BJ (cell line): ENCODE measurements at places on chromosomes 2 and 18. TPM values are rescaled to one million over a fixed set of nuclear protein-coding genes. Genes with fewer than 3 reads are reported as not detected.
A peak's percentile ranks its signal among the peaks of the same experiment; 100 is the strongest.

Gene TBR1
- polyA plus RNA-seq = not detected in 2 replicates

Gene B3GNT7
- polyA plus RNA-seq = 0.06 and 0.15 TPM in 2 replicates

Gene IL1RL1
- polyA plus RNA-seq = not detected in 2 replicates

Gene CHRND
- polyA plus RNA-seq = not detected in 2 replicates

Gene SPATS2L
- polyA plus RNA-seq = 243 TPM in 2 replicates

Gene GNLY
- polyA plus RNA-seq = not detected in 2 replicates

Gene KCNIP3
- 3.1 and 4.1 TPM in 2 replicates for polyA plus RNA-seq

Gene CKAP2L
- polyA plus RNA-seq = 3.3 and 6.4 TPM in 2 replicates

Gene RMDN2
- 3.4 and 5.9 TPM in 2 replicates for polyA plus RNA-seq

Gene CARF
- 4.1 and 7.7 TPM in 2 replicates for polyA plus RNA-seq

Gene RHOB
- polyA plus RNA-seq = 76.7 and 87.2 TPM in 2 replicates

Gene CD8B
- polyA plus RNA-seq = not detected in 2 replicates

Gene ANKRD62
- not detected in 2 replicates for polyA plus RNA-seq

DNA sequence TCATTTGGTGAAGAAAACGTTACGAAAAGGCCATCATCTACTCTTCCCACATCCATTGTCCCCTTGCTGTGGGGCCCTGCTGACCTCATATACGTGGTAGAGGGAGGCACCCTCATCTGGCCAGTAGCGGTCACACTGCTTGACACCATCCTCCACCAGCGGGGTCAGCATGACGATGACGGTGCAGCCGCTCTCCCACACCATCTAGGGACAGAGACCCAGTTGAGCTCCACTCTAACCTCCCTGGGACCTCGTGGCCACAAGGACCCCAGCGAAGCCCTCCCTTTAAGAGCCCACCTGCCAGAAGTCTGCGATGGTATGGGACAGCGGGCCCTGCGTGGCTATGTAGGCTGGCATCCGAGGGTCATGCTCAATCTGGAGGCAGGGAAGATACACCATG, 13.1 kb downstream of the PTPRN start:
- DNase-seq = no peak

DNA sequence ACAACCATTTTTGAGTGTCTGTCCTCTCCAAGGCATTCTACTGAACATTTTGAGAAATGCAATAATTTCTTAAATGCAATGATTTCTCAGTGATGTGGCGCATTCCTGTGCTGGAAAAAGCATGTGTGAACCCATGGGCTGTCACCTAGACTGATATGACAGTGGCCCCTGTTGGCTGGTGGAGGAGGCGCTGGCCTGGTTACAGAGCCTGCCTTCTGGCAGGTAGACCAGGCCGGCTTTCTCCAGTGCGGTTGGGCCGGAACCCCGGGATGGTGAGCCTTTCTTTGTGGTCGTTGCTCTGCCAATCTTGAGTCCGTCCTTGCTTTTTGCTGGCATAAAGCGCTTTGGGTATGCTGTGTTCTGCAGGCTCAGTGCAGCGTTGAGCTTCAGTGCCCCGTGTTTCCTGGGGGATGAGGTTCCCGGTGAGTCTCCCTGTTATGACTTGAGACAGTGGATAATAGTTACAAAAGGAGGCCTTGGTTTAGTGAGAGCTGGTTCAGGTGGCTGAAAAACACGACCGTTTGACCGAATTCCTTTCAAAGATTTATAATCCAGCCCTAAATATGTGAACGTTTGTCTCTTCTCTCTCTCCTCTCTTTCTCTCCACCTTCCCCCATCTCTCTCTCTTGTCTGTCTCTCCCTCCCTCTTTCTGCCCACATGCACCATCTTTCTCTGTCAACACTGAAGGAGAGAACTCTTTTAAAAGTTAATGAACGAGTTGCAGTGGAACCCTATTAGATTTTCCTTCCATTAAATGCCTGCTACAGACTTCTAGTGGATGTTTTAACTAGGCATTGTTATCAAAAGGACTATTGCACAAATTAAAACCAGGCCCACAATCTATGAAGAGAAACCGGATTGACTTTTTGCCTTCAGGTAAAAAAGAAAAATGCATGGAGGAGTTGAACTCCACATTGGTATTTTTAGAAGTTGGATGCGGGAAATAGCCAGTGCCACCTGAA, 34.0 kb downstream of the TSHZ1 start:
- no peak for DNase-seq

GRCh38 chr18:9135912-9136314, 668 bp upstream of the ANKRD12 start:
- DNase-seq = no peak

GRCh38 chr2:98560256-98560771, 48.0 kb downstream of the COA5 start:
- DNase-seq = peak; percentile 31

GRCh38 chr2:164060031-164060430, 324.2 kb upstream of the FIGN start:
- DNase-seq = no peak

DNA sequence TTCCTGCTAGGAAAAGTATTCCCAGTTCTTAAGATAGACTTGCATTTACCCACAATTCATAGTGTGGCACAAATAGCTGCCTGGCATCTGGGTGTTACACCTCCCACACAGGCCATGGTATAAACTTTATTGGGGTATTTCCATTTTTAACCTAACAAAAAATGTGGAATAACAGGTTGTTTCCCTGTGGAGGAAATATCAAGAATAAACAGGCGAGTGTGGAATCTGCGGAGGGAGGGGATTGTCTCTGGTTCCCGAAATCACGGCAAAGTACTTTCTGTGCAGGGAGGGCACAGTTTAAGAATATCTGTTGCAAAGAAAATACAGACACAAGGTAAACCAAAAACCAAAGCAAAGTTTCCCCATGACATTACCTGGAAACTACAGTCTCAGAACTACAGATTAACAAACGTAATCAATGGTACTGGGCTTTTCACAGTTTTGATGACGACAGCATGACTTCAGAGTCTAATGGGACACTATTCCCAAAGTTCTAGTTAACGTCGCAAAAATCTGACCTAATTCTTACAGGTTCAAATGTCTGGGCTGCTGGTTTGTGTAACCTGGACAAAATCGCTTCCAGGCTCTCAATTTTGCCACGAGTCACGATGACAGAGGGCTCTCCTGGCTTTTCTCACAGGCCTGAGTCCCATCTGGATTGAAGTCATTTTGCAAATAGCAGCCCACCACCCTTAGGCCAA, 1.4 kb downstream of the STARD7 start:
- no peak for DNase-seq

DNA sequence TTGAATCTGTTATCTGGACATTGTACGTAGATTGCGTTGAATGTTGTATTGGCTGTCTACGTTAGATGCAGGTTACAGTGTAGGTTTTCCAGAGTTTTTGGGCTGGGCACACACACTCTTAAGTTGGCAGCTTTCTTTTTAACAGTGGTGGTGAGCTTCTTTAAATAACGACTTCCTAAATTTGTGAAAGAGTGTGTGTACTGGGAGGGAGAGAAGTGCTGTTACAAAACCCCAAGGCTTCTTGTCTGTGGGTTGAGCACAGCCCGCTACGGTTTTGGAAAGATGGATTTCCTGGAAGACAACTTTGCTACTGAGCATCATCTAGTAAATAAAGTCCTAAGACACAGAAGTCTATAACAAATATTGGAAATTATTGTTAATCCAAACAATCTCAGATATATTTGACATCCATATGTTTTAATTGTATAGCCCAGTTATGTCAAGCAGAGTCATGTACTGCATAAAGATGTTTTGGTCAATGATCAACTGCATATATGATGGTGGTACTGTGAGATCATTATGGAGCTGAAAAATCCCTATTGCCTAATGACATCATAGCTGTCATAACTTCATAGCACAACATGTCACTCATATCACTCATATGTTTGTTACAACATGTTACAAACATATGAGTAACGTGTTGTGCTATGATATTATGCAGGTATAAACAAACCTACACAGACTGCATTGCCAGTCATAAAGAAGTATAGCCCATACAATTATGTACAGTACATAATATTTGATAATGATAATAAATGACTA, 7.9 kb upstream of the THUMPD2 start:
- no peak for DNase-seq

DNA sequence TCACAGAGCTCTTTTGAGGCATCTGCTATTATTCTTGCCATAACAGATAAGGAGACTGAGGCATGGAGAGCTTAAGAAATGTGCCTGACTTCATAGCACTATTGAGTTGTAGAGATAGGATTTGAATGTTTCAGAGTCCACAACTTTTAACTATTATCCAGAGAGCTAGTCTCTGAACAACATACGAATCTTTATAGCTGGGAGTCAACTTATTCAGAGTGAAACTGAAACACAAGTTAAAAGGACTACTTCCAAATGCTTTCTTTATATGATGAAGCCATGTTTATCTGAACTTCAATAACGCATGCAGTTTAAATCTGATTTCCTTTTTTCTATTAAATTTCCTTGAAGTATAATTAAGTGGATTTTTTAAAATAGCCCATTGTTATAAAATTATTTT, 268.8 kb downstream of the IKZF2 start:
- DNase-seq = no peak

GRCh38 chr2:120379916-120380893, 34.3 kb downstream of the INHBB start:
- no peak for DNase-seq

GRCh38 chr18:25420077-25420825, 68.3 kb upstream of the ZNF521 start:
- DNase-seq = no peak

DNA sequence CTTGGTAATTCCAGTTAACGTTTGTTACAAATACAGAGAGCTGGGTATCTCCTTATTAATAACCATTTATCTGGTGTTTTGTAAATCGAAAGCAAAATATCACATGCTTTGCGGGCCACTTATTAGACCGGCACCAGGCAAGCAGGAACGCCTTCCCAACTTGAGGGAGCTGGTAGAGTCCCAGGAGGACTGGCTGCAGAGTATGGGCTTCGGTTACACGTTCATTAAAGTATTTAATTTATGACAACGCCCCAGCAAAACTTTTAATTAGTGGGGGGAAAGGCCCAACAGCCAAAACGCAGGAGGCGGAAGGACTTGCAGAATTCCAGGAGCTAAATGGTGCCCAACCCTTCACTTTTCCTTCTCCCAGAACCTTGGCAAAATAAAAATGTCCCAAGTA, 3.7 kb downstream of the SMAD7 start:
- DNase-seq = no peak

DNA sequence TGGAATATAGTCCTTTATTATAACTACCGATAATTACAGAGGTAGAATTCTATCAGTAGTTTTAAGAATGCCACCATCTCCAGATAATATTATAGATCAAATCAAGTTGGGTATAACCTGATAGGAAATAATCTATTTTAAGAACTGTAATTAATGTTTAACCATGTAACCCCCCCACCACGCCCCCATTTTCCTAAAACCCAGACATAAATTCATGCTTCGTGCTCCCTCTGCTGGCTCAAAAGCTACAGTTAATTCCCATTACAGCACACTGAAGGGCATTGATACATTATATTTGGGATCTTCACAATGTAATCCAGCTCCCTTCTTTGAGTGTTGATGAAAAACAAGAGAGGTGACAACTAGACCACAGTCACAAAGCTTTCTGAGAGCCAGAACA, 228.0 kb upstream of the SMAD7 start:
- DNase-seq = no peak

- DNase-seq = no peak
These were observed 326.2 kb downstream of the NYAP2 start for GRCh38 chr2:225725726-225726125.

- no peak for DNase-seq
These were observed 19.3 kb upstream of the ALK start for GRCh38 chr2:29940706-29941105.

GRCh38 chr2:65320042-65320725, 92.6 kb downstream of the ACTR2 start:
- peak; percentile 87 for DNase-seq

DNA sequence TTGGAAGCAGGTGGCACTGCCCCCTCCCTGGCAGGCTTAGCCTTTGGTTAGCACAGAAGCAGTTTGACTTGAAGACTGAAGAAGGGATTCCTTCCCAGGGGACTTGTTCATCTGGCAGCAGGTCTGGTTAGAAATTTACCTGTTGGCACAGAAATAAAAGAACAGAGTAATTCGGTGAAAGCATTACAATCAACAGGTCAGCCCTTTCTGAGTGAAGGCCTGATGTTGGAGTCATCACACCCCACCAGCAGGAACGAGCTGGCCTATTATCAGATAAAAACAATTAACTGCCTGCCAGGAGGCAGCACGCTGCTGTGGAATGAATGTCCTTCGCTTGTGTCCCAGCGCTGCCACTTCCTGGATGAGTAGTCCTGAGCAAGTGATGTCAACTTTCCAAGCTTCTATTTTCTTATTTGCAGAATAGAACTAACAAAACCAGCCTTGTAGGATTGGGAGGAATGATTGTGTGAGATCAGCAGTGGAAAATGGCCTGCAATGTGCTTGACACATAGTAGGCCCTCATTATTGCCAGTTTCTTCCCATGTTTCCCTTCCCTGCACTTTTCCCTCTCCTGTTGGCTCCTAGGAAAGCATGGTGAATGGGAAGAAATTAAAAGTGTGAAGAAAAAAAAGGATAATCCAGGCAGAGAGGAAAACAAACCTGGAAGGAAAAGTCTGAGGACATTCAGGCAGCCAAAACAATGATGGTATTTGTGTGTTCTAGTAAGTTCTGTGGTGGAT, 29.0 kb downstream of the LGALSL start:
- no peak for DNase-seq

DNA sequence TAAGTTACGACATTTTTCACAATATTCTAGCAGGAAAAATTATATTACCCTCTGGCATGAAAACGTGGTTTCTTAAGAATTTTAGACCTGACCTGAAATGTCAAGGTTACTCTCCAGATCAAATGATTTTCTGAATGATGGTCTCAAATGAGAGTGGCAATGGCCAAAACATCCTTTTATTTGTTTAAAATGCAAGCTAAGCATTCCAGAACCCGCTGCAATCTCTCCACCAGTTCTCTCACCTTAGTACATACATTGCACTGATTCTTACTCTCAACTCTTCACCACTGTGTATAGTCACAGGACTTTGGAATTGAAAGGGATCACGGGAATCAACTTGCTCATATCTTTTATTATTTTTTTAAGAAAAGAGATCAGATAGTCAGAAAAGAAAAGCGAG, 391.6 kb upstream of the LRATD1 start:
- DNase-seq = no peak

- DNase-seq = peak; percentile 16
These were observed 16.0 kb downstream of the TMEM177 start for GRCh38 chr2:119694845-119695521.
